Left ventricle myocardium superior (tissue), 1 donor: ENCODE measurements at places on chromosomes 6 and 20. TPM values are rescaled to one million over a fixed set of nuclear protein-coding genes. Genes with fewer than 3 reads are reported as not detected.

Gene PREX1
- total RNA-seq: 8.3 TPM

- no peak for DNase-seq
Measured at GRCh38 chr6:138089325-138089724, 17.9 kb downstream of the PERP start.

DNA sequence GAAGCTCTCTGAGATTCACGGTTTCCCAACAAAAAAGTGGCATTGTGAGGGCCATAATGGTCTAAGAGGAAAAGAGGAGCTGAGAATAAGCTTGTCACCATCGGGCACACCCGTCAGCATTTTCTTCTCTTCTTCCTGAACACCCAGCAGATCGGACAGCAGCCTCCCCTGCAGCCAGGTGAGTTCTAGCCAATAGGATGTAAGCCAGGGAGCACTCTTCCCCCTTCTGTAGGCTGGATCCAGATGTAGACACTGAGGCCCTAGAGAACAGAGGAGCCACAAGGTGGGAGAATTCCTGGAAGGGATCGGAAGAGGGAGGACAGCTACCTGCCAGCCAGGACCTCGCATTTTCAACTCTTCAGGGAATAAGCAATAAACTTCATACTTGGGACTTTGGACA, 228.0 kb downstream of the SYNDIG1 start:
- no peak for DNase-seq

Gene PAK5
- not detected for total RNA-seq

DNA sequence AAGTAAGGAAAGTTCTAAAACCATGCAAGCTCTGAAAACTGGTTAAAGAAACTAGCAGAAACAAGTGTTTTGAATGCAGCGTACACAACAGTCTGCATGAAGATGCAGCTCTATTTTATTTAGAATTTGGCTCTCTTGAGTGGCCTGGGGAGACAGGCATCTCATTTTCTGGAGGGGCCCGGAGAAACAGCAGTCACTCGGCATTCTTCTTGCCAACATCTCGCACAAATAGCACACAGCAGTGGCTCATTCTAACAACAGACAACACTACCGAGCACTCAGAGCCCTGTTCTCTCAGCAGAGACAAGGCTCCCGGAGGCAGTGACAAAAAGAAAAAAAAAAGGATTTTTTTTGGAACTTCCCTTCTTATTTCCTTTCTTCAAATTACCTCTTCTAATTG, 108.5 kb upstream of the STMND1 start:
- DNase-seq: no peak

- DNase-seq: no peak
Measured at GRCh38 chr6:75084018-75084417, 121.8 kb downstream of the COL12A1 start.

- no peak for DNase-seq
Measured at GRCh38 chr6:2232445-2232844, 13.0 kb downstream of the GMDS start.

GRCh38 chr6:149510793-149511512, 26.1 kb upstream of the ZC3H12D start:
- DNase-seq: no peak

GRCh38 chr20:63253438-63254231, 628 bp downstream of the NKAIN4 start:
- DNase-seq: no peak

Gene NRN1
- total RNA-seq: 13.7 TPM

GRCh38 chr6:111277819-111278218, 190.5 kb downstream of the SLC16A10 start:
- no peak for DNase-seq

- no peak for DNase-seq
Measured at GRCh38 chr20:51034988-51035656, 12.2 kb upstream of the KCNG1 start.

DNA sequence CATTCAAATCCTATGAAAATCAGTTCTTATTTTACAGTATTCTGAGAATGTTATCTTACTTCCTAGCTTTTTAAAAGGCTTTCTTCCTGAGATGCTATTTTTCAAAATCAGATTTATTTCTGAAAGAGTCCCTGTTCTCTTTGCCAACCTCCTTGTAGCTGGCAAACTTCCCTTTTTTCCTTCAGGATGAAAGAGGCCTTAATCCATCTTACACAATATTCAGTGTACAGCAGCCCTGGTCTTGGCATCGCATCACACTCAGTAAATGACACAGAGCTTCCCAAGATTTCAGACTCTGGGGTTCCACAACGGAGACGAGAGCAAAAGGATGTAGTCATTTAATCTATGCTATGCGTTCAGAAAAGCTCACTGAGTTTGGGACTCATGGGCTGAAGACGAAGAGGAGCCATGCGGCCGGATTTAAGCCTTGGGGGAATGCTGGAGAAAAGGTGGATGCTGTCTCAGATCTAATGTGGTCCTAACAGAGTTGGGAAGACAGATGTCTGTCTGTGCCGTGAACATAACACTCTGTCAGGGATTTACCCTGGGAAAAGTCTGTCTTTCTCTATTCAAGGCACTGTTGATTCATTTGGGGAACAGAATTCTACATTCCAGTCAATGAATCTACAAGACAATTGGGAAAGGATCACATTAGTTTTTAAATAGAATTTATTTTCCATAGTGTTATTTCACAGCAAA, 616.4 kb upstream of the AGPAT4 start:
- DNase-seq: no peak

DNA sequence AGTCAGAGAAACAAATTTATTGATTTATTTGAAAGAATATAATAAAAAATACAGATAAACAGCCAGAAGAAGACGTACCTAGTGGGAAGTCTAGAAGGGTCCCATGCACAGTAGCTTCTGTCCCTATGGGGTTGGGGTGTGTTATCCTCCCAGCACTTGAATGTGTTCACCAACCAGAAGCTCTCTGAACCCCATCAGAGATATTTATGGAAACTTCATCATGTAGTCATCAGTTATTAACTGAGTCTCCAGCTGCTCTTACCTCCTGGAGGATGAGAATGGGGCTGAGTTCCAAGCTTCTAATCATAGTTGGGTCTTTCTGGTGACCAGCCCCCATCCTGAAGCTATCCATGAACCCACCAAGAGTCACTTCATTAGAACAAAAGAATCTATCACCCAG, 15.4 kb upstream of the USP45 start:
- no peak for DNase-seq

DNA sequence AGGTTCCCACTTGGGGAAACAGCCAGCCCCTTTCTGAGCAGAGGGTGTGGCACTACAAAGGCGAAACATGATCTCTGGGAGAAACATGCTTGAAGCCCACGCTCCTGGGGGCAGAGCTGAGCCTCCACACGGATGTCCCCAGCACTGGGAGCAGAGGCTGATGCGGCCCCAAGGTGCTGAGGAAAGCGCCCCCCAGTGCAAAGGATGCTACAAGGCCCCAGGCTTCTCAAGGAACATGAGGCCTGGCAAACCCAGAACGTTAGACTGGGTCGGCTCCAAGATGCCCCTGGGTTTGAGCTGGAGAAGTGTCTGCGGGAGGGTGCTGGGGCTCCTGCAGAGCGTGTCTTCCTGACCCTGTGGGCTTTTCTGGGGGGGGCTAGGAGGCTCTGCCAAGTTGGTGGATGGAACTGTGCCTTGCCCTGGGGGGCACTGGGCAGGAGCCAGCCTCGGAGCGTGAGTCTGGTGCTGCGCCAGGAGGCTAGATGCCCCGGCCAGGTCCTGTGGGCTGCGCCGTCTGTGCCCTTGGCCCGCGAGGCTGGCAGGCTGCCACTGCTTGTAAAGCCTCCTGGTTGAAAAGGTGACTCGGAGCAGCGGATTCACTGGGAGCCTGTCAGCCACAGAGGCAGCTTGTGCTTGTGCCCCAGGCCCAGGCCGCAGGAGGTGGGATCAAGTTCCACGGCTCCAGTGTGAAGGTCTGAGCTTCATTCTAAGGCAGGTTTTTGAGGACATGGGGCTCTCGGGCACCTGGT, 8.1 kb downstream of the SYNJ2 start:
- peak; percentile 91 for DNase-seq

DNA sequence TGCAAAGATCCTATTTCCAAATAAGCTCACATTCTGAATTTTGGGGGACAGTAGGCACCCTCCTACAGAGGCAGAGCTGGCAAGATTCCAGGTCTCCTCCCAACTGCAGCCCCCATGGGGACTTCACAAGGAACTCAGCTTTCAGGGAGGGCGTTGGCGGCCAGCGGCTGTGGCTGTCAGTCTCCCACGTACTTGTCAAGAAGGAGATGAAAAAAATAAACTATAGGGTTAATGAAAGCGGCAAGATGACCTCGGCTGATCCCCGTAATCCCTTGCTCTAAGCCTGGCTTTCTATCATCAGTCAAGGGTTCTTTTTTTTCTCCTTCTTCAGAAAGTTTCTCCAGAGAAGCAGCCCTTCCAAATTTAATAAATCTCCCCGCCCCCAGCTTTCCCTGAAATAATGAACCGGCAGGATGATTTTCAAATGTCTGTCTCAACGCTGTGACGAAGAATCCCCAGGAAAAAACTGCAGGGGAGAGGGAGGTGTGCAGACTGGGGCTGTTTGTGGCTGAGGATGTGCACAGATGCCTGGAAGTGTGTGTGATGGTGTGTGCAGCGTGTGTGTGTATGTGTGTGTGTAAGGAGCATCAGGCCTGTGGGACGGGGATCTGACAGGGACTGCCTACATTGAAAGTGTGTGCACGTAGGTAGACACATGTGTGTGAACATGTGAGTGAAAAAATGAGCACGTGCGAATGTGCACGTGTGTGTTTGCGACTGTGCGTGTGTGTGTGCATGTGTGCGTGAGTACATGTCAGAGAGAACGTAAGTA, 78.7 kb downstream of the SLC2A10 start:
- DNase-seq: no peak

Gene PGC
- not detected for total RNA-seq

DNA sequence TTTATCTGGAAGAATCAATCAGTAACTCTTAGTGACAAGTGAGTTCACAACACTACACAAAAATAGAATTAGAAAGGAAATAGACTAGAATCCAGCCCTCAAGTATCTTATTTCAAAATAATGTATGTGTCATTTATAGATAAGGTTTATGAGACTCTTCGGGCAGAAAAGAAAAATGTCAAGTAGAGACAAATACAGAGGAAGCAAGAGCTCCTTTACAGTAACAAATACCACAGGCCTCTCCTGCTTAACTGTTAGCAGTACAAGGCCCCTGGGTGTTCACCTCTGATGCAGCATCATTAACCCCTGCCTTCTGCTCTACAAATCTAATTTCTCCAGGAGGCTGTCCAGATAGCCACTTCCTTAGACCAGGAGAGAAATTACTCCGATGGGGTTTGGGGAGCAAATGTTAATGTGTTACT, 76.7 kb downstream of the UBE3D start:
- no peak for DNase-seq

Gene DUSP15
- total RNA-seq: 4.0 TPM

Gene CD24
- total RNA-seq: 0.99 TPM

DNA sequence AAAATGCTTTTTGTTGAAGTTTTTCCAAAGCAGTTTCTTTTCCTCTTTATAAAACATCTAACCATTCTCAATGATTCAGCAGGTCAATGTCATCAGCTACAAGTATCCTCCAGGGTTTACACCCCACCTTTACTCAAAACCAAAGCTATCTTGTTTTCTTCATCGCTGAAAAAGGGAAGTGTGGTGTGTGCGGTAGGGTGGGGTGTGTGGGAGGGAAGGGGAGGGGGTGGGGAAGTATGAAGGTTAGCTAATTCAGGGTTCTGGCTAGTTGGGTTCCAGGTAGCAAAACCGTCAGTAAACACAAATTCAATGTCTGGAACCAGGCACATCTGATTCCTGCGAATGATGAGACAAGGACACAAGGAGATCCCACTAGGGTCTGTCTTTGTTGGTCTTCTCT, 189.6 kb downstream of the GJA10 start:
- DNase-seq: no peak

DNA sequence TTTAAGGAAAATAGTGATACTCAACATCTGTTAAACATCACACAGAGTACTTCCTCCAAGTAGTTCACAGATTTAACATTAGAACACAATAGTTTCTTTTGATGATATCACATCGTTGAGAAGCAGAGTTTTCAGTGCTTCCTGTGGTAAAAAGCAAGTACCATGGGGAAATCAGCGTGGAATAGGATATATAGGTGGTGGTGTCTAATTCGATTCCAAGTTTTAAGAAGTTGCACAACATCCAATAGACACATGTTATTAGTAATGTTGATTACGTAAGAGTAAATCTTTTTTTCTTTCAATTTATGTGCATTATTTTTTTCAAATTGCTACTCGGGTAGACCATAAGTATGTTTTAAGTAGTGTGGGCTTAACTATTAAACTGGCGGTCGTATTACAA, 360.7 kb downstream of the NKAIN2 start:
- no peak for DNase-seq

Gene BCAS1
- total RNA-seq: not detected

Gene MROH8
- total RNA-seq: 4.4 TPM

DNA sequence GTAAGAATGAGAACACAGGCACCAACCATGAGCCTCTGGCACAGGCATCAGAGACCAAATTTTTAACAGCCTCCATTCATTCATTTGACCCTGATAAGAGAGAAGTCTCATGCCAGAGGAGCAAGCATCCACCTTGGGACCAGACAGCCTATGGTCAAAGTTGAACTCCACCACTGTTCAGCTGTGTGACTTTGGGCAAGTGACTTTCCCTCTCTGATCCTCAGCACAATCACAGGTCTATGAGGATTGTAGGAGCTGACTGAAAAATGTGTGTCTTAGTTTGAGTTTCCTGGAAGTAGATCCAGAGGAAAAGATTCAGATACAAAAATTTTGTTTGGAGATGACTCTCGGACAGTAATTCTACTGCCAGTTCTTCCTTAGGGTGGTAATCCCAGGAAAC, 645.1 kb upstream of the DEFB115 start:
- DNase-seq: no peak

Gene CRISP2
- total RNA-seq: not detected

Gene KCNQ5
- not detected for total RNA-seq

DNA sequence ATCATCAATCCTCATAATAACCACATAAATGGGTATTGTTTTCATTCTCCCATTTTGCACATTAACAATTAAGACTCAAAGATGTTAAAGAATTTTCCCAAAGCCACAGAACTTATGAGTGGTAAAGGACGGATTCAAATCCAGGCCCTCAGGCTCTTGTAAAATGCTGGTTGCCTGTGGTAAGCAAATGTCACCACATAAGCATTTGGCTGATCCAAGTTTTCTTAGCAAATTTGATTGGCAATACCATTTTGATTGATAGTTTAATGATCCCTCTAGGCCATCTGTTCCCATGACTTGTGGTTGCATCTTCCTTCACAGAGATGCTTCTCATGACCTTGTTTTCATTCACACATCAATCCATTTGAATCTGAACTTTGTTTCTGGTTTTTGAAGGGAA, 252.0 kb upstream of the RIN2 start:
- DNase-seq: no peak

- peak; percentile 76 for DNase-seq
Measured at GRCh38 chr6:41427642-41428335, 92.4 kb downstream of the NCR2 start.
